Activated CD4-positive, alpha-beta T cell treated with anti-CD3 and anti-CD28 coated beads, Interleukin-2, Interleukin-4, amounts not matched to agents 100 ng/mL and 50 ng/mL, durations not matched to agents 16 hours and 8 hours (primary cell): ENCODE measurements at places on chromosomes 1 and 21.

- no peak for DNase-seq
Measured at GRCh38 chr1:246755419-246755818, 31.2 kb downstream of the SCCPDH start.

- DNase-seq, result no peak
Measured at GRCh38 chr1:61279570-61279969, 197.2 kb downstream of the NFIA start.

- no peak for DNase-seq
Measured at GRCh38 chr1:18328803-18329202, 151.9 kb upstream of the KLHDC7A start.

DNA sequence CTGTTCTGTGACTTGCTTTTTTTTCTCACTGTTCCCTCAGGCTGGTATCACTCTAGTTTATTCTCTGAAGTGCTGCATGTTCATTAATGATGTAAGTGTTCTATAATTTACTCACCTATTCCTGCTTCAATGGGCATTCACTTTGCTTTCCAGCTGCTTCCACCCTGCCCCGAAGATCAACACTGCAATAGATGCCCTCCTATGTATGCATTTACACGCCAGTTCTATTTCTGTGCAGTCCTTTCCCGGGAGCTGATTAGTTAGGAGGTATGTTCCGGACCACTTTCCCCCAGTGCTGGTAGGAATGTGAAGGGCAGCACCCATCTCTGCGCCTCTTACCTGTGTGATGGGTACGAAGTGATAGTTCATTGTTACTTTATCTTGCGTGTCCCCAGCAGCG is 103.4 kb downstream of the DHRS3 start:
- no peak for DNase-seq

GRCh38 chr1:14897080-14897449 is 256.5 kb upstream of the TMEM51 start:
- no peak for DNase-seq

GRCh38 chr1:185566995-185567394 is 167.2 kb upstream of the HMCN1 start:
- peak; percentile 70 for DNase-seq
